Vagina (tissue), 2 donors: ENCODE measurements at places on chromosomes 3 and 15. TPM values are rescaled to one million over a fixed set of nuclear protein-coding genes. Genes with fewer than 3 reads are reported as not detected.

DNA sequence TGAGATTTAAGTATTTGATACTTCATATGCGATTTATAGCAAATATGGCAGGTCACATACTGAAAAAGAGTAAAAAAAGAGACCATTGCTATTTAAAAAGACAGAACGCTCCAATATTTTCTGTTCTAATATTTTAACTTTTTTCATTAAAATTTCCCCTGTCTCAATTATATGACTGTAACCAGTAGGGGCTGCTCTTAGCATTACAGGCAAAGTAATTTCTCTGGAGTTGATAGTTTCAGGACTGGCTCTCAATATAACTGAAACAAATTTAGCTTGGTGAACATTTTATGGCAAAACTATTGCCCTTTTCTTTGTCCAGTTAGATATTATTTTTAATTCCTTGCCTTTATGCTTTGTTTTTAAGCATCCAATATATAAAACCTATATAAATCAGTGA, 286.3 kb upstream of the ROBO2 start:
- no peak overlapping the region for H3K27ac ChIP-seq
- H3K4me3 ChIP-seq, result no peak overlapping the region
- H3K36me3 ChIP-seq, result no peaks in the 10 kb centered on the region
- no peak for DNase-seq

GRCh38 chr3:15683253-15683652, 81.7 kb downstream of the BTD start:
- DNase-seq, result no peak
- no peak overlapping the region for H3K4me3 ChIP-seq
- H3K27ac ChIP-seq, result peak overlapping the region; percentile 57
- H3K4me1 ChIP-seq, result peaks cover 27% of the 10 kb centered on the region

DNA sequence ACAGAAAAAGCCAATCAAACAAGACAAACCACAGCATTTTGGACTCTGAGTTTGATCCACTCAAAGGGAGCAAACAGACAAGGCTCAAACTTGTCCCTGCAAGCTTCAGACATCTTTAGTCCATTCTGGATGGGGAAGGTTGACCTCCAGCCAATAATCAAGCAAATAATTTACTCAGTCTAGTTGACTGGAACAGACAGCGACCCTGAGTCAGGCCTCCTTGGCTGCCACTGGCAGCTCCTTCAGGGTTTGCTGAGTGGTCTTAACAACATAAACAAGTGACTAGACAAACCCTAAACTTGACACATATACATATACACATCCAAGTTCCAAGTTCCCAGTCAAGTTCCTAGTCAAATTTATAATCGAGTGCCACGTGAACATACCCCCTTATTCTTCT, 313.9 kb downstream of the POLQ start:
- H3K27ac ChIP-seq, result no peak overlapping the region
- no peak overlapping the region for H3K4me3 ChIP-seq
- no peaks in the 10 kb centered on the region for H3K27me3 ChIP-seq
- H3K4me1 ChIP-seq, result no peaks in the 10 kb centered on the region
- no peak for DNase-seq
- H3K36me3 ChIP-seq, result no peaks in the 10 kb centered on the region

DNA sequence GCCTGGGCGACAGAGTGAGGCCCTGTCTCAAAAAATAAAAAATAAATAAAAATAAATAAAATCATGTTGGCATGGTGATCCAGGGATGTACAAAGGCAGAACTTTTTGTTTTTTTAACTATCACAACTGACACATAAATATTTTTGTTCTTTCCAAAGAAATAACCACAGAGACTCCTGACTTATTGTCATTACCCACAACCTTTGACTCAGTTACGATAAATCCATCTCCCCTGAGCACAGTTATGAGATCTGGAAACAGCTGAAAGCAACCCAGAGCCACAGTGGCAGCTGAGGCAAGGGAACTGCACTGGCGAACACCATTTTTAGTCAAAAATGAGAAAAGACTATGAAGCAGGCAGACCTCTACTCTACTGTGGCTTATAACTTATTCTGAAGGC, 24.0 kb downstream of the OSBPL10 start:
- DNase-seq, result no peak
- no peak overlapping the region for H3K4me3 ChIP-seq
- H3K27me3 ChIP-seq, result no peaks in the 10 kb centered on the region
- H3K27ac ChIP-seq, result peak overlapping the region; percentile 77

GRCh38 chr15:84982301-84982920, 755 bp downstream of the PDE8A start:
- no peaks in the 10 kb centered on the region for H3K27me3 ChIP-seq
- peak overlapping the region; percentile 98 for H3K27ac ChIP-seq
- peaks cover 44% of the 10 kb centered on the region for H3K4me1 ChIP-seq
- H3K4me3 ChIP-seq, result peak overlapping the region; percentile 84
- H3K36me3 ChIP-seq, result no peaks in the 10 kb centered on the region

DNA sequence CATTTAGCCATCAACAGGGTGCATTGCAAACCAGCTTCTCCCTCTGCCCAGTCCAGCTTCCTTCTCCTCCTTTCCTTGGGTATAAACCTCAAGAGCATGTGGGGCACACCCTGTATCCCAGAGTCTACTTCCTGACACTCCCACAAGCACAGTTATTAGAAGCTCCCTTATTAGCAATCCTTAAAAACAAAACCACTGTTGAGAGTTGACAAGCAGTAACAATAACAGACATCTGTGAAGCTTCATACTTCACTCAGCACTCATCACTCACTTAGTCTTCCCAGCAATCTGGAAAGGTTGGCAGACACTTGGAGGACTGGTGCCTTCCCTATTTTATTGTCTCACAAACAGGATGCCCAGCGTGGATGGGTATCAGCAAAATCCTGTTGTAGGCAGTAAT, 155.5 kb upstream of the PROK2 start:
- H3K27ac ChIP-seq, result no peak overlapping the region
- H3K36me3 ChIP-seq, result no peaks in the 10 kb centered on the region
- no peak for DNase-seq
- H3K27me3 ChIP-seq, result no peaks in the 10 kb centered on the region
- no peak overlapping the region for H3K4me3 ChIP-seq

DNA sequence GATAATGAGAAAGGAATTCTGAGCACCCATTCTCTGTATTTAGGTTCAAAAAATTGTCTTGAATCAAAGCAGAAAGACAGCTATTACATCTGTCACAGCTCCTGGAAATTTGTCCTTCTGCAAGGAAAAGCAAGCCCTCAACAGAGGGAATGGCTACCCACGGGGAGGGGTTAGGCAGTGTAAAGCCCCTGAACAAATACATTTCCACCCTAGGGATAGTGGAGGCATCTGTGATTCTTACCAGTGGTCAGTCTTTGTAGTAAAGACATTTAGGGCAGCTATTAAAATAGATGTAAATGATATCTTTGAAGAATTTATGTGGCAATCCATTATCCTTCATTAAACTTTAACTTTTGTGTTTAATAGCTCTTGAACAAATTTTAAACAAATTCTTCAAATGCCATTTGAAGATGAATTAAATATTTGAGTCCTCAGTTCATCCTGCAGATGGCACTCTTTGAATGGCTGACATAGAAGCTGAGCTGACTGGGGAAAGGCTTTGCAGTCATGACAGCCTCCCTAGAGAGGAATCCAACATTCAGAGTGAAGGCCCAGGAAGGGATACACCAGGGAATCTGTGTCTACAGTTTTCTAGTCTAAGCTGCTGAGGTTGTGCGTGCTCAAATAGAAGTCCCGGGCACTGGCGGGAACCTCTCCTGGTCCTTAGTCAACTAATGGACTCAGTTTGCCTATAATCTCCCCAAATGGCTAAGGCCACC, 359.7 kb upstream of the ROPN1 start:
- no peaks in the 10 kb centered on the region for H3K36me3 ChIP-seq
- H3K27me3 ChIP-seq, result no peaks in the 10 kb centered on the region
- no peak overlapping the region for H3K4me3 ChIP-seq

DNA sequence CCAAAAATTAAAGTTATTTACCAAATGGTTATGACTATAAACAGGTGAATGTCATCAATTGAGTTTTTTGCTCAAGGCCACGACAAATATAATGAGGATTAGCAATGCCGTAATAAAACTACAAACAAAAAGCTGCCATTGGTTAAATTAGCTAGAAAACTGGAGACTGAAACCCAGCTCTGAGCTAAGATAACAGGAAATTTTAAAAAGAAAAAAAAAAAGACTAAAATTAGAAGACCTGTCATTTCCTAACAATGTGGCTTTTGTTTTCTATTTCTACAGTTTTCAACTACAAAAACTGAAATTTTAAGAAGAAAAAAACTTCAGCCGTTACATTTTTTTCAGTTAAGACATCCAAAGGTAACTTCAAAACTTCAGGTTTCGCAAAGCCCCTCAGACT, 9.7 kb downstream of the SLC12A6 start:
- H3K4me3 ChIP-seq, result no peak overlapping the region
- no peak overlapping the region for H3K27ac ChIP-seq
- H3K4me1 ChIP-seq, result no peaks in the 10 kb centered on the region
- no peaks in the 10 kb centered on the region for H3K36me3 ChIP-seq
- DNase-seq, result no peak

GRCh38 chr15:72888811-72889210, 105.3 kb upstream of the ADPGK start:
- no peaks in the 10 kb centered on the region for H3K36me3 ChIP-seq
- no peak overlapping the region for H3K27ac ChIP-seq
- no peaks in the 10 kb centered on the region for H3K4me1 ChIP-seq
- H3K4me3 ChIP-seq, result no peak overlapping the region

DNA sequence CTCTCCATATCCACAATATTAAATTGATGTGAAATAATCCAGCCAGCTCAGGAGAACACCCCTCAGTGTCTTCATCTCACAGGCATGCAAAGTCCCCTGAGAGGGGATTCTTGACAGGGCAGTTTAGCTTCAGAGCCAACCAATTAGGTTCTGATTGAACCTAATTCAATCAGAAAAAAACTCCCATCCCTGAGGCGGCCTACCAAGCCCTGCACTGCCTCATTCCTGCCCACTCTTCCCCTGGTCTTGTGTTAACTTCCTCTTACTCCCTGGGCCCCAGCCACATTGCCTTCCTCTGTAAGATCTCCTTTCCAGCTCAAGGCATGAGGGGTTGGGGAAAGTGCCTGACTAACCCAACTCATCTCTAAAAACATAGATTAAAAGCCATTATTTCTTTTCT, 46.1 kb downstream of the FRMD4B start:
- H3K36me3 ChIP-seq, result no peaks in the 10 kb centered on the region
- peak; percentile 74 for DNase-seq
- no peaks in the 10 kb centered on the region for H3K27me3 ChIP-seq
- H3K4me3 ChIP-seq, result no peak overlapping the region

DNA sequence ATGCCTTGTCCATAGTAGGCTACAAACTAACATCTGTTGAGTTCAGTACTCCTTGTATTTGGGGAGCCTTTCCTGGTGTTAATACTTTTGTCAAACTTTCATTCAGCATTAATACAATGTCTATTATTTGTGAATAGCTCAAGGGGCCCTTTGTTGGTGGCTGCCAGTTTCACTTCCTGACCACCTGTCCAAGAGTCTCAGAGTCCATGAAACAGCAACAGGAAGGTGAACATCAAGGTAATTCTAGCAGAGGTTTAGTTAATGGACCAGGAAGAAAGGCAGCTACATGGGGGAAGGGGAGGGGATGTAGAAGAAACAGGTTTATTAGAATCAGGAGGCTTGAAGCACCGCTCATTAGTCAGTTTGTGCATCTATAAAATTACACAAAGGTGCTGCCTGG, 386.9 kb downstream of the PDCD6IP start:
- H3K4me3 ChIP-seq, result no peak overlapping the region
- H3K27ac ChIP-seq, result no peak overlapping the region
- no peaks in the 10 kb centered on the region for H3K36me3 ChIP-seq
- no peaks in the 10 kb centered on the region for H3K4me1 ChIP-seq

DNA sequence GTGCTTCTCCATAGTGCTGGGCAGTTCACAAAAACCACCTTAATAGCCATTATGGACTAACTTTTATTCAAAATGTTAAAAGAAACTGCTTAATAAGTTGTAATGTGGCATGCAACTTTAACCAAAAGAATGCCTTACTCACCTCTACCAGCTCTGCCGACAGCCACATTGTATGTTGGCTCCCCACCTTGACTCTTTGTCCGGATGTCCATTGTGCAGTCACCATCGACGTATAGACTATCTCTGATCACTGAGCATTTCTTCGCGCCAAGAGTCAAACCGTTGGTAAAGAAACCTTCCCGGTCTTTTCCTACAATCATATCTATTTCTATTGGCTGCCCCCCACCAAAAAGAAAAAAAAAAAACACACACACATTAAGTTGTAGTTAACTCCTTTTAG, 2.5 kb downstream of the PFN2 start:
- no peaks in the 10 kb centered on the region for H3K27me3 ChIP-seq
- no peaks in the 10 kb centered on the region for H3K36me3 ChIP-seq
- no peak overlapping the region for H3K27ac ChIP-seq
- no peak for DNase-seq
- H3K4me3 ChIP-seq, result no peak overlapping the region

DNA sequence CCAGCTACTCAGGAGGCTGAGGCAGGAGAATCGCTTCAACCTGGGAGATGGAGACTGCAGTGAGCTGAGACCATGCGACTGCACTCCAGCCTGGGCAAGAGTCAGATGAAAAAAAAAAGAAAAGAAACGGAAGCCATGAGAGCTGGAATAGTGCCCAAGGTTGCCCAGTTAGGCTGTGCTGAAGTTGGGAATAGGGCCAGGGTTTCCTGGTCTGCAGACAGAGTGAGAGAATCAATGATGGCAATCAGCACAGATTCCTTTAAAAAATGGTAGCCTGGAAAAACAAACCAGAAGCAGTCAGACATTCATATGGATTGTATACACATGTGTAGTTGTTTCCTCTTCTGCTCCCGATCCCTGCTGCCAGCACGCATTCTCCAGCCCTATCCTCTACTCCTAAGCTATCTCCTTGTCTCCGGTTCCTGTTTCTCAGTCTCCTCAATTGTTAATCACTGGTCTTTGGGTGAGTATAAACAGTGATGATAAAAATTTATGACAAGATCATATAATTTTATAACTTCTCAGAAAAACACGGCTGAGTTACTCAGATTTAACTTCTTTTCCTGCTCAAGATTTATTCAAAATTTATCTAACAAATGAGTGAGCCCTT, 316.2 kb upstream of the UMPS start:
- no peaks in the 10 kb centered on the region for H3K36me3 ChIP-seq
- H3K4me1 ChIP-seq, result no peaks in the 10 kb centered on the region
- DNase-seq, result no peak
- no peak overlapping the region for H3K27ac ChIP-seq
- H3K27me3 ChIP-seq, result no peaks in the 10 kb centered on the region

- H3K27ac ChIP-seq, result no peak overlapping the region
- no peak for DNase-seq
- no peak overlapping the region for H3K4me3 ChIP-seq
- H3K4me1 ChIP-seq, result no peaks in the 10 kb centered on the region
- no peaks in the 10 kb centered on the region for H3K36me3 ChIP-seq
These were observed 211.3 kb downstream of the TBC1D2B start for GRCh38 chr15:77866186-77866585.

The RLBP1 gene
- not detected for total RNA-seq

The GALNT15 gene
- 225 TPM for total RNA-seq

The CCDC54 gene
- not detected for total RNA-seq

The RPUSD2 gene
- 12.8 TPM for total RNA-seq

The HRH1 gene
- total RNA-seq, result 9.3 TPM

The ITPKA gene
- not detected for total RNA-seq

The BFSP2 gene
- total RNA-seq, result not detected

The UPK1B gene
- not detected for total RNA-seq

The GPR15 gene
- total RNA-seq, result 1.2 TPM
